Stimulated activated CD8-positive, alpha-beta memory T cell treated with anti-CD3 and anti-CD28 coated beads, Interleukin-4, amount 100 ng/mL, for 1 hour (primary cell): ENCODE measurements at places on chromosomes 16 and 17.

DNA sequence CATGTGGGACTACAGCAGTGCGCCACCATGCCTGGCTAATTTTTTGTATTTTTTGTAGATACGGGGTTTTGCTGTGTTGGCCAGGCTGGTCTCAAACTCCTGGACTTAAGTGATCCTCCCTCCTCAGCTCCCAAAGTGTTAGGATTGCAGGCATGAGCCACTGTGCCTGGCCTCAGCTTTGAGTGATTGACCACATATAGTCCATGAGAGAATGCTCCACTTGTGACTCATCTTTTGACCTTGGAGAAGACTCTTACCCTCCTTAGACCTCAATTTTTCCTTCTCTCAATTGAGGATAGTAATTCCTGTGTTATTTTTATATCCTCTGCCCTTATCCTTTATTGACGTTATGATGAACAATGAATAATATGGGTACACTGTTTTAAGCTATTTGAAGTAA lies 30.9 kb upstream of the DUSP14 start:
- no peak for DNase-seq

- no peak for DNase-seq
Measured at GRCh38 chr16:59411961-59412841, 678.1 kb upstream of the GOT2 start.

DNA sequence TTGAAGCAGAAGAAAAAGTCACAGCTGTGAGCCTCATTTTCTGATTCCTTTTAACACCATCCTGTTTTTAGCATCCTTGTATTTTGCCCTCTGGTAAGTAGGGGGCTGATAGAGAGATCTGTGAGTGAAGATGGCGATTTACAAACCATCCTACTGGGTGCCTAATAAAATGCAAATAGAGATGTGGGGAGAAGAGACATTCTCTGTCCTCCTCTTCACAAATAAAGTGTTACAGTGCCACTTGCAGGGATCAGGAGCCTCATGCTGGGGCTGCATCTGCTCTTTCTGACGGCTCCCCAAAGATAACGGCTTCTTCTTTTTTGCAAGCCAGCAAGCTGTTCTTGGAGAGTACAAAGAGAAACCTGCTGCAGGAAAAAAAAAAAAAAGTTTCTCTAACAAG lies 418.6 kb downstream of the TOX3 start:
- no peak for DNase-seq

- no peak for DNase-seq
Measured at GRCh38 chr17:79919862-79920720, 80.9 kb upstream of the CBX4 start.

DNA sequence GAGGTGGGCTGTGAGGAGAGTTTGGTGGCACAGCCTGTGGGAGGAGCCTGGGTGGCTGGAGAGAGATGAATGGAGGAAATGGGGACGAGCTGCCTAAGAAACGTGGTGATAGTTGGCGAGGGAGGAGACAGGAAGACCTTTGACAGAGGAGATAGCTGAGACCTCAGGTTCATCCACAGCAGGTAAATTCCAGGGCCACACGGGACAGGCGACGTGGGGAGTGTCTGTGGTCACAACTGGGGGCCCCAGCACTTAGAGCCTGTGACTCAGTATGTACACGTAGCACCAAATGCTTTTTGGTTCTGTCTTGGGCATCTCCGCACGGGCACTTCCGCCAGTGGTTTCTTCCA lies 7.7 kb downstream of the MINK1 start:
- no peak for DNase-seq

DNA sequence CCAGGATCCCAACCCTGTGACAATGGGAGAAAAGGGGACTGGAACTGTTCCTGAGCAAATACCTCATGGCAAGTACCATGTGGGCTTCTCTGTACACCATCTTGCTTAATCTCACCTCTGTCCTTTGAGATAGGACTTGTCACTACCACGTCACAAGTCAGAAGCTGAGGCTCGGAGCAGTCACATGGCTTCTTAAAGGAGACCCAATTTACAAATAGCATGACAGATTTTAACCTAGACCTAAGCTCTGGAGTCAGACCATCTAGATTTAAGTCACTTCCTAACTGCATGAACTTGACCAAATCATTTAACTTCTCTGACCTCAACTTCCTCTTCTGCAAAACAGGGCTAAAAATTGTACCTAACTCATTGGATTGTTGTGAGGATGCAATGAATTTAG lies 36.0 kb upstream of the CCL1 start:
- no peak for DNase-seq

DNA sequence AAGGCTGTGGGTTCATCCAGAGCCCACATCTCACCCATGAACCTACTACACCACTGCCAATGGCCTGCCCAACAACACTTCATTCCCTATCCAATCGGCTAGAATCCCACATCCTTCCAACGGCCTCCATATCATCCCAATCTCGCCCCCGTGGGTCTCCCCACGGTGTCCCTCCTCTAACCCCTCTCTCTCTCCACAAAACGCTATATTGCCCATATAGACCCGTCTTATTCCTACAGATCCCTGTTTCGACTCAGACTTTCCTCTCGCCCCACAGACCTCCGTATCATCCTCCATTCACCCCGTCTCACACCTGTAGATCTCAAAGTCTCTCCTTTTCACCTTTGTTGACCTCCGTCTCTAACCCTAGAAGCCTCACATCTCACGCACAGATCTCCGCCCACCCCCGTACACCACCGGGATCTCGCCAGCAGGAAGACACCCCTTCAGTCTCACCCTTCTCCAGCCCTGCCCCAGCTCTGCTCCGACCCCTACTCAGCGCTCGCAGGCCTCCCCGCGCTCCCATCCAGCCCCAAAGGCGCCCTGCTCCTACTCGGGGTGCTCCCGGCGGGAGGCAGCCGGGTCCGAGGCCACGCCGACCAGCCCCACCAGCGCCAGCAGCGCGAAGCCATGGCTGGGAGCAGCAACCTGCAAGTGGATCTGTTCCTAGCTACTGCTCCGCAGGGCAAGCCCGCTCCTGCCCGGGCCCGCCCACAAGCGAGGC lies at the start of gene FDXR:
TSS of gene FDXR (minus strand) at position 682 of the 724 bp plus-strand sequence. CDS start at position 632, 50 bp downstream.
- no peak for DNase-seq
